ENCODE measurements at places on chromosomes 2 and 18.

- DNase-seq, result no peak
These were observed 7.4 kb downstream of the EPAS1 start for GRCh38 chr2:46304635-46305034.

GRCh38 chr2:208134928-208135586 is 5.4 kb upstream of the CRYGC start:
- no peak for DNase-seq

DNA sequence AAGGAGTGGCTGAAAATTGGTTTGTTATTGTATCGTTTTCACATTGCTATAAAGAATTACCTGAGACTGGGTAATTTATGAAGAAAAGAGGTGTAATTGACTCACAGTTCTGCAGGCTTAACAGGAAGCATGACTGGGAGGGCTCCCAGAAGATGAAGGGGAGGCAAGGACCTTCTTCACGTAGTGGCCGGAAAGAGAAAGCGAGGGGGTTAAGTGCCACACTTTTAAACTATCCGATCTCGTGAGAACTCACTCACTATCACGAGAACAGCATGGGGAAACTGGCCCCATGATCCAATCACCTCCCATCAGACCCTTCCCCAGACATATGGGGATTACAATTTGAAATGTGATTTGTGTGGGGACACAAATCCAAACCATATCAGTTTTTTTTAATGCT is 81.6 kb downstream of the FBXO15 start:
- DNase-seq, result no peak

GRCh38 chr2:225164401-225165050 is 122.3 kb upstream of the DOCK10 start:
- DNase-seq, result peak; percentile 18

GRCh38 chr18:62023536-62023935 is 130.7 kb upstream of the RNF152 start:
- DNase-seq, result no peak

DNA sequence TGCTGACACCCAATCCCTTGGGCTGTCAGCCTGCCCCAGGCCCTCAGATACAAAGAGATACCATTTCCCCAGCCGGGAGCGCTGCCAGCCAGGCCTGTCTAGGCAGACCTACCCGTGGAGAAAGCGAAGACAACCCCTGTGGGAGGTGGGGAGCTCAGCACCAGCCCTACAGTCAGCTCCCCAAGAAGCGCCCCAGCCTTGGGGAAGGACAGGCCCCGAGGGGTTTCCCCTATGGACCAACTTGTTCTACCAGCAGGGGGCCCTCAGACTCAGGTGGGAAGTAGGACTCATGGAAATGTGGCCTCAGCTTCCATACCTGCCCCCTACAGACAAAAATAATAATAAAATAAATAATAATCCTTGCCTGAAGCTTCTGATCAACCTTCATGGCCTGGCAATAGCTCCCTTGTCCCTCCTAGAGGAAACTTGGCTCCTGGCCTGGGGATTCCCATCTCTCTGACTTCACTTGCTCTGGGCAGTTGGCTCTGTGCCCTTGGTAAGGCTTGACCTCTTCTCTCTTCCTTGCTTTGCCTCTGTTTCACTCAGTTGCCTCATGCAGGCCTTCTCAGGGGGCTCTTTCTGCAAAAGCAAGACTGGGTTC is 7.0 kb downstream of the SLC35F6 start:
- DNase-seq, result peak; percentile 88

DNA sequence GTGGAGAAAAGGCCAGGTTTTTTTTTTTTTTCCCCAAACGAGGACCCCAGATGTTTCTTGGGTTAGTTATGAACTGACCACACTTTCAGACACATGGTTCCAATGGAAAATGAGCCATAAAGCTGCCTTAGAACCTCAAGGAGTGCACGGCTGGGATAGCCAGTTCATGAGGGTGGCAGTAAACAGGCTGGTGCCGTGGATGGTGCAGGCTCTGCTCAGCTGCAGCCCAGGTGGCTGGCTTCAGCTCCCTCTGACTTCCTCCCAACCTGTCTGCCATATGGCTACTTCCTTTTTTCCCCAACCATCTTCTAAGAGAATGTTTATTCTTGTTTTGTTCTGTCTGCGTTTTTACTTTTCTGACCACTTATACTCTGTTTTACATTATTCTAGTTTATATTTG is 109.8 kb upstream of the LMAN1 start:
- no peak for DNase-seq

DNA sequence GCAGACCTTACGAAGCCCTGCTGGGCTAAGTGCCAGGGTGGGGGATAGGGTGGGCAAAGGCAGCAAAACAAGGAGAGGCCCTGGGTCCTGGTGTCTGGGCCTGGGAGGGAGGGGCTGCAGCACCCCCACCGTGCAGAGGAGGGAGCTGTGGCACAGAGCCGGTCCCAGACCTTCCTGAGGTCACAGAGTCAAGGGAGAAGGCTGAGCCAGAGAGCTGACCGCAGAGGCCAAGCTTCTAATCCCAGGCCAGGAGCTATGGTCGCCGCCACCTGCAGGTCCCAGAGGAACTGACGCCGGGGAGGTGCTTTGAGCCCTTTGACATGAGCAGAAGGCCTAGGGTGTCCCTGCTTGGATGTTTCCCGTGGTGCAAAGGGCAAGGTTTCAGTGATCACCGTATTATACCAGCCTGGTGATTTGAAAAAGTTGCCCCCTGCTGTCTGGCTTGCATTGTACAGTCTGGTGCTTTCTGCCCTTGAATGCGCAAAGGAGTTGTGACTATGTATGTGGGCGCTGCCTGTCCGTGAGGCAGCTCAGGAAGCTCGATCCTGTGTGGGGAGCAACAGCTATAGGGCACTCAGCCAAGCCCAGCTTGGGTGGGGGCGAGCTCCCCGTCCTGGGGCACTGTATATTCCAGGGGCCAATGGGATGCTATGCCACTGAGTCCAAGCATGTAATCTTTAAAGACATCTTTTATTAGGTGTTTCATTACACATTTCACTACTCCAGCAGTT is 44.3 kb downstream of the EDAR start:
- no peak for DNase-seq

- no peak for DNase-seq
These were observed 25.4 kb downstream of the KIF5C start for GRCh38 chr2:148900350-148900837.

DNA sequence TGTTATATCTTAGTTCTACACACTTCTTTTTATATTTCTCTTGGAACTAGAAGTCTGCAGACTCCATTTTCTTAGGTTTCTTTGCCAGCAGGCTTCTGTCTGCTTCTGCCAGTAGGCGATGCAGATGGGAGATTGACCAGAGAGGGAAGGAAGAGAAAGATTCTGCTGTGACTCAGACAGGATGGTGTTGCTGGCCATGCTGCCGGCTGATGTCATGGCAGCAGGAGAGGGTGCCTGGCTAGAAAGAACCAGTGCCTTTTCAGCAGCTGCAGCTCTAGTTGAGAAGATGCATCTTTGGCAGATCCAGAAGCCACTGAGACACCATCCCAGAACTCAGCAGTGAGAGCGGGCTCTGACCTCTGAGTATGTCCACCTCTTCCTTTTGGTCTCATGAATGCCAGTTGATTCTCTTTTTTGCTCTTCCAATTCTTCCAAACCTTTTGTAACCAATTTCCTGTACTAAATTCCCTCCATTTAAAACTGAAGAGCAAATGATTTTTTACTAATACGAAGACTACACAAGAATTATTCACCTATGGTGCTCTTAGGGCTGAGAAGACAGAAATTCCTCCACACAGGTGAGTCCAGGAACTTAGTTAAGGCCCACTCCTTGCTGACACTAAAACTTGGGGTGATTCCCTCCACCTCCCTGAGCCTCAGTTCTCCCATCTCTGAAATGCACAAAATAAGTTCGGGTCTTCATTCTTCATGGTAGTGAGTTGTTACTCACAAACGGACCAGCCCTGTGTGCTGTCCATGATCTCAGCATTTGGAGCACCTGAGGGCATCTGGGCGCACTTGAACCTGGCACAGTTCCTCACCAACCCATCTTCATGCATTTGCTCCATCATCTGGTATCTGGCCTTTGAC is 200.7 kb downstream of the MYCN start:
- DNase-seq, result no peak
